ENCODE measurements at places on chromosomes 6 and 20.

DNA sequence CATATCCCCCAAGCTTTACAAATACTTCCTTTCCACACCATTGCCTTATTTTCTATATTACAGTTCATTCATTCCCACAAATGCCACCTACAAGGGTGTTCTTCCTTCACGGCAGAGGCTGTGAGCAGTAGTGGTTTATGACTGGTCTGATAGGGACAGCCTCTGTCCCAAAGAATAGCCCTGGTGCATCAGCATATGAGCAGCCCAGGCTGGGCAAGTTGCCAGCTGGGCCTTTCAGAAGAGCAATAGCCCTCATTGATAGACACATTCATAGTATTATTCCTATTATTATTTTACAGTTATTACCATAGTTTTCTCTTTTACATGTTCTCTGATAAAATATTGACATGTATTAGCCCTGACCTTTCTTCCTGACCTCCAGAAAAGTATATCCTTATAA lies 149.9 kb downstream of the MMS22L start:
- no peak for DNase-seq

DNA sequence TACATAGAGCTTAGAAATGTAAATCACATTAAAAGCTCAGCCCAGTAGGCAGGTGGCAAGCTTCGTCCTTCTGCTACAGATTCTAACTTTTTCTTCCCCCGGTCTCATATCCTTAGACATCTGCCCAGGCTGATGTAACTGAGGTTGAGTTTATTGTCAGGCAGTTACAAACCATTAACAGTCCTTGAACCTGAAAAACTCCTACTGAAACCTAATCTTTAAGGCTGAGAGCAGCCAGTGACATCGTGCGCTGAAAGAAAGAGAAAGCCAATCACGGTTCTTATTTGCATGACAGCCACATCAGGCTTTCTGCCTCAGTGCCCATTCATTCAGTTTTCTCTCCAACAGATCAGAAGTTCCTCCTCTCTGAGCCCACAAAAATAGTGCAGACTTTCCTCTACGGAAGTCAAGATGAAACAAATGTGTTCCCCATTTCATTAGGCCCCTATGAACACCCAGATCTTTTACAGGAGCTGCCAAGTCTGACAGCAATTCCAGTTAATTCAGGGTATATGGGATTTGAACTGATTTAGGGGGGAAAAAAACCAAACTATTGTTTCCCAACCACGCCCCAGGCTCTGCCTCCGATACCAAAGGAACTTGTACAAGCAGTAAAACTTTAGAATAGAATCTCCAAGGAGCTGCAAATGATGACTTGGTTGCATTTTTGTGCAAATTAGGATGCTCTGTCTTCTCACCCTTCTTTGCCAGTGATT lies at the start of gene NHSL1:
TSS of gene NHSL1 (minus strand) at position 192 of the 716 bp plus-strand sequence. CDS start 204 bp downstream, outside the sequence.
- peak; percentile 6 for DNase-seq

DNA sequence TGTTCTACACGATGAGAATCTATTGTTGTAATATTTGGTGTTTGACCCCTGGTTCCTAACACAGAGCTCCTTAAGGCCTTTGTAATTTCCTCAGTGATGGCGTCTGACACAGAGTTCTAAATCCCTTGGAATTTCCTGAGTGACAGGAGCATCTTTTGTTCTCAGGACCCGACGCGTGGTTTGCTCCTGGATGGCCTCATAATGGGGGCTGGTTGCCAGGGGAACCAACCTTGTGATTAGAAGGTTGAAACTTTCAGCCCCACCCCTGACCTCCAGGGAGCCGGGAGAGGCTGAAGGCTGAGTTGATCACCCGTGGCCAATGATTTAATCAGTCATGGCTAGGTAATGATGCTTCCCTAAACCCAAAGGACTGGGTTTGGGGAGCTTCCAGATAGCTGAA lies 20.5 kb upstream of the ZNF133 start:
- DNase-seq = no peak

DNA sequence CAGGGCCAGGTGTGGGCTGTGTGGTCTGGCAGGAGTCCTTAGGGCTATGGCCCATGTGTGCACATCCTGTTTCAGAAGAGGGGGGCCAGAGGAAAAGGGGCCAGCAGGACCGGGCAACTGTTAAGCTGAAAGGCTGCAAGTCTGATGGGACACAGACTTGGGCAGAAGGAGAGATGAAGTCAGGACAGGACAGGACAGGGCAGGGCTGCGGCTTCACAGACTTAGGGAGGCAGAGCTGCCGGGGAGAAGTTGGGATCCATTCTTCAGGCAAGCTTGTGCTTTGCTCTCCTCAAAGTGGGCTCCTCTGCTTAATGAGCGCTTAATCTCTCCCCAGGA lies 28.7 kb downstream of the MOCS1 start:
- no peak for DNase-seq

- DNase-seq = no peak
Measured at GRCh38 chr6:132404736-132405135, 3.5 kb upstream of the MOXD1 start.

- DNase-seq = no peak
Measured at GRCh38 chr20:17012546-17013226, 214.2 kb upstream of the PCSK2 start.

DNA sequence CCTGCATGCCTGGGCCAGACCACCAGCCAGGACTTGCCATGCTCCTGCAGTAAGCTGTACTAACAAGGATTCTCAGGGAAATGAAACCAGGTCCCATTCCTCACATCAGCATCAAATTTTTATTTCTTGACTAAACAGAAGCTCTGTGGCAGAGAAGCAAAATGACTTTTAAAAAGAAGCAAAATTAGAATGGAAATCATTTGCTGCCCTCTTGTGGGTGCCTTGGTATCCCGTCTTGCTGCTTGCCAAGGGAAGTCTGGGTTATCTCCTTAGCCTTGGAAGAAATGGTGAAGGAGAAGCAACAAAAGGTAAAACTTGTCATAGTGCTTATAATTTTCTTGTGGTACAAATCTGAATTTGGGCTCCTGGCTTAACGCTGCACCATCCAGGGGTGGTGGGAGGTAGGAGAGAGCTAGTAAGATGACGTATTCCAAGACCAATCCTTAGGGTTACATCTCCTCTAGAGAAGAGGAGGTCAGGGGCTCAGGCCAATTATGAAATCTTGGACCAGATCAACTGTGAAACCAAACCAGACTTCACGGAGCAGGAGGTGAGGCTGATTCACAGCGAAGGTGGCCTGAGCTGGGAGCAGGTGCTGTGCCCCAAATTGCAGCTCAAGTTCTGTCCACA lies 107.5 kb downstream of the FAXC start:
- DNase-seq = peak; percentile 22

DNA sequence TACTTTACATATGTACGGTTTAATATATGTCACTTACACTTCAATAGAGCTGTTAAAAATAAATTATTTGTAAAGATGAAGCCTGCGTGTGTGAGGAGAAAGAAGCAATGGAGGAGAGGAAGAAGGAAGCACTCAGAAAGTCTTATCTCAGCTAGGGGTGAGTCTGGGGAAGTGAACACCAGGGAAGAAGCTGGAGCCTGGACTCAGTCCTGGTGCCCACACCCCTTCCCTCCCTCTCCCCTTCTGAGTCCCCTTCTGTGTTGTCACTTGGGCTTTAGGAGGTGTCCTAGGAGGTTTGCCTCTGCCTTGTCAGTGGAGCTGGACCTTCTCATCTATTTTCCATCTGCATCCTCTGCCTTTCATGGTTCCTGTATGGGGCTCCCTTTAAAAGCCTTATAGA lies 1.9 kb downstream of the SIRPB2 start:
- DNase-seq = no peak

DNA sequence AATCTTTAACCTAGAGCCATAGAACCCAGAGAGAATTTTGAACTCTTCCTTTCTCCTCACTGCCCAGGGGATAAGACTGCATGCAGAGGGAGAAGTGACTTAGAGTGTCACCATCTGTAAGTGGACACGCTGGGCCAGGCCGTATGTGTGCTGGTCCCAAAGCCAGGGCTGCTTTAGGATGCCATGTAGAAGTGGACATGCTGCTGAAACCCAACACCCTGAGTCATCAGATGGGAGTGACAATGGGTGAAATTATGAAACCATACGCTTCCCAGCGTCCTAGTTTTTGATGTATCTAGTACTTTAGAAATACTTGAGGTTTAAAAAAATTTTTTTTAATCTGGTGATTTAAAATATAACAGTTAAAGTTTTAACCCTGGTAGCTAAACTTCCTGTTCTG lies 191.1 kb downstream of the FNDC1 start:
- peak; percentile 6 for DNase-seq
